Omental fat pad (tissue), 4 donors: ENCODE measurements at places on chromosomes 5 and 9.

- no peak for DNase-seq
Measured at GRCh38 chr5:79576606-79577289, 35.5 kb upstream of the TENT2 start.

- no peak for DNase-seq
Measured at GRCh38 chr9:89576404-89576839, 28.4 kb upstream of the GADD45G start.

- DNase-seq = no peak
Measured at GRCh38 chr5:95826949-95827891, 4.7 kb upstream of the GLRX start.

- no peak for DNase-seq
Measured at GRCh38 chr9:117772960-117773359, 68.8 kb downstream of the TLR4 start.

DNA sequence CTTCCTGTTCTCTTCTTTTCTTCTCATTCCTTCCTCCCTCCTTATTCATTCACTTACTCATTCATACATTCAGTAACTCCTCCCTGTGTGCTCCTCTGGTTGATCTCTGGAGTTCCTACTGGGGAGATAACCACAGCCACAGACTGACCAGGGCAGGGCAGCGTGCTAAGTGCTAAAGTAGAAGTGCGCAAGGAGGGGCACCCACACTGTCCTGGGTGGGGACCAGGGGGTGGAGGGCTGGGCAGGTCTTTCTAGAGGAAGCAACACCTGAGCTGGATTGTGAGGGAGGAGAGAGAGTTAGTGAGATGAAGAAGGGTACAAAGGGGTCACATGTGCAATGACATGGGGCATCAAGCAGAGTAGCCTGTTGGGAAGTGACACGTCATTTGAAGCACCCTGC is 13.8 kb downstream of the ENHO start:
- no peak for DNase-seq

DNA sequence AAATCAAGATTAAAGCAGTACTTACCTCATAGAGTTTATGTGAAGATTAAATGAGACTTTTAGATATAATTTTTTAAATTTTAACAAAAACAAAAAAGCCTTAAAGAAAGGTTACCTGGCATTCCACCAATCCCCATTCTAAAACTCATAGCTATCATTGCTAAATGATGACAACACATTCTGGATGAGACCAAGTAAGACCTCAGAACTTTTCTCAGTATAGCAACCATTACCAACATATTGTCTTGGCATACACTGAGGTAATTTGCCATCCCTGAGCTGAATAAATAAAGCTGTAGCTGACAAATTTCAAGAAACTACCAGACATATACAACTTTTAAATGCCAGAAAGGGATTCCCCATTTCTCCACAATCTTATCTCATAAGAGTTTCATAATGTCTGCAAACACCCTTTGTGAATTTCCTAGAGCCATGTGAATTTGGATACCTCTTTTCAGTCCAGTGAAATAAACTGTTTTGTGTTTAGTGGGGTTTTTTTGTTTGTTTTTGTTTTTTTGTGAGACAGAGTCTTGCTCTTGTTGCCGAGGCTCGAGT is 29.5 kb downstream of the RANBP3L start:
- no peak for DNase-seq

DNA sequence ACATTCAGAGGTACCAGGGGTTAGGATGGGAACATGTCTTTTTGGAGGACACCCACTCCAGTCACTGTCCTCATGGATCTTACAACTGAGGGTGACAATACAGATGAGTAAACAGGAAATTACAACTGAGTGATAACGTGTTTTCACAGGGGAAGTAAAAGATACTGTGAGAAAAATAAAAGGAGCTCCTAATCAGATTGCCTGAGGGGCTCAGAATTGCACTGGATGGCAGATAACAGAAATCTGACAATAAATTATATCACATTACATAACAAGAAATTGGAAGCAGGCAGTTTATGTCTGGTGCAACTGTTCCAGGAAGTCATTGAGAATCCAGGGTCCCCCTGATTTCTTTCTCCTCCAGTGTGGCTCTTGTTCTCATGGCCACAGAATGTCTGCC is 40.1 kb upstream of the PCSK1 start:
- DNase-seq = no peak
